ENCODE measurements at places on chromosomes 13 and 19. TPM values are rescaled to one million over a fixed set of nuclear protein-coding genes. Genes with fewer than 3 reads are reported as not detected.

DNA sequence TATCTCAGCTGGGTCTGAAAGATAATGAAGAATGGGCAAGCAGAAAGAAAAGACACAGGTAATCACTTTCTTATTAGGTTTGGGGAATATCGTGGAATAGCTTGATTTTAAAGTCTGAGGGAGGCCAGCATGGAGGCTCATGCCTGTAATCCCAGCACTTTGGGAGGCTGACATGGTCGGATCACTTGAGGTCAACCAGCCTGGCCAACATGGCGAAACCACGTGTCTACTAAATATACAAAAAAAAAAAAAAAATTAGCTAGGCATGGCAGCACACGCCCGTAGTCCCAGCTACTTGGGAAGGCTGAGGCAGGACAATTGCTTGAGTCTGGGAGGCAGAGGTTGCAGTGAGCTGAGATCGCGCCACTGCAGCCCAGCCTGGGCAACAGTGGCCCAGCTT lies 1.5 kb upstream of the PAFAH1B3 start:
- H3K4me1 ChIP-seq, result peaks cover 25% of the 10 kb centered on the region
- no peak overlapping the region for H3K4me3 ChIP-seq
- H3K36me3 ChIP-seq, result no peaks in the 10 kb centered on the region
- H3K27me3 ChIP-seq, result no peaks in the 10 kb centered on the region
- no peak overlapping the region for H3K27ac ChIP-seq

- no peak overlapping the region for H3K4me3 ChIP-seq
- no peak for DNase-seq
- H3K27me3 ChIP-seq, result no peaks in the 10 kb centered on the region
- no peaks in the 10 kb centered on the region for H3K4me1 ChIP-seq
- H3K36me3 ChIP-seq, result no peaks in the 10 kb centered on the region
Observed at GRCh38 chr13:49466292-49466838, 22.3 kb downstream of the SETDB2 start.

TRPC4 gene
- 8.3 TPM for total RNA-seq

CFAP97D2 gene
- not detected for total RNA-seq

All from vagina (tissue), 2 donors.